ENCODE measurements at places on chromosomes 6 and 20.

DNA sequence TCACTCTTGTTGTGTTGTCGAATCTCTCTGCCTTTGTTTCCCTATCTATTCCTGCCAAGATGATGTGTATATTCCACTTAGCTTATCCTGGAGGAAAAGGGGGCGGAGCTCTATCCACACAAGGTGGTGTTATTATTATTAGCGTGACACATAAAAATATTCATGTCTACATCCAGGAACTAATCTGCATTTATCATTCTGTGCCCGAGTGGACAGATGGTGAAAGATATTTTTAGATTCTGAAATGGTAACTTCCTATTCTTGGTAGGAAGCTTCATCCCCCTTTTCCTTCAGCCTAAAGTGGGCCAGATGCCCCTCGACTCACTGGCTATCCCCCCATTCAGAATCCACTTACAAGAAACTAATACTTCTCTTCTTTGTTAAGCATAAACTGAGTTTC lies 2.0 kb downstream of the XKR7 start:
- DNase-seq = no peak

GRCh38 chr6:34529665-34530327 lies 26.3 kb downstream of the SPDEF start:
- no peak for DNase-seq

DNA sequence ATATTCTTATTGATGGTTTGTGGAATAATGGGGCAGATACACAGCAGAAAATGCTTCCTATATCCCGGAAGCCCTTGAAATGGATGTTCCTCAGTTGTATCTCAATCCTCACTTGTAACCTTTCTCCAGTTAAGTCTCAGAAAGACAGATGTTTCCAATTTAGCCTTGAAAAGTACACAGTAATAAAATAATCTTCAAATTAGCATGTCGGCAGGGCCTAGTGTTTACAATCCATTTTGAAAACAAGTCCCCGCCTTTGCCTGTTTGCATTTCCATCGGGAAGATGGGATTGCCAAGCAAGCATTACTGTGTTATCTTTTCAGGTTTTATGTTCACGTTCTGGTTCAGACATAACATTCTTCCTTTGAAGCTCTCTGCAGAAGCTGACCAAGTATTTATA lies 41.5 kb downstream of the SNRNP48 start:
- no peak for DNase-seq

- no peak for DNase-seq
Observed at GRCh38 chr6:170280689-170281045, 10.2 kb downstream of the DLL1 start.

- peak; percentile 59 for DNase-seq
Observed at GRCh38 chr6:41707565-41708200, 27.7 kb downstream of the TFEB start.

DNA sequence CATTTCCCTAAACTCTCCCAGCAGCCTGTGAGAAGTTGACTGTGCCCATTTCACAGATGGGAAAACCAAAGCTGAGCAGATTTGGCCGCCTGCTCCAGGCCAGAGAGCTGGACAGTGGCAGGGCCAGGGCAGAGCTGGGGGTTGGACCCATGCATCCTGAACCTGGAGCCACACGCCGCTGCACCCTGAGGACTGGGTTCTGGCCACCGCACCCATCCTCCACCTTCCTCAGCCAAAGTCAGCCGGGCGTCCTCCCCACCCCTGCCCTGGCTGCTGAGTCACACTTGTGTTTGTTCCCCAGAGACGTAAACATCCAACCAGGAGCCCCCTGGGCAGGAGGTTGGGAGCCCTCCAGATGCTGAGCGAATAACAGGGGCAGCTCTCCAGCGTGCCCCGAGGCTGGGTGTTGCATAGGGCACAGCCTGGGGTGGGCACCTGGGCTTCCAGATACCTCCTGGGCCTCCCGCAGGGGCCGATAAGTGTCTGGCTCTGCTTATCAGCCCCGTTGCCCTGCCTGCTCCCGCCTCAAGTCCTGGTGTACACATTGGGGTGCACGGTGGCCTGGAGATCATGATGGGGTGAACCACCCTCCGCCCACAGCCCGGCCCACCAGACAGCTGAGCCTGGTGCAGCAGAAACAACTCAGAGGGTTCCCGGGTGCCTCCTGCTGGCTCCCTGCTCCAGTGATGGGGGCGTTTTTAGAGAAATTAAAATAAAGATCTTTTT lies 23.8 kb downstream of the RBM38 start:
- no peak for DNase-seq

GRCh38 chr6:88266126-88266525 lies 100.0 kb upstream of the CNR1 start:
- DNase-seq = no peak

DNA sequence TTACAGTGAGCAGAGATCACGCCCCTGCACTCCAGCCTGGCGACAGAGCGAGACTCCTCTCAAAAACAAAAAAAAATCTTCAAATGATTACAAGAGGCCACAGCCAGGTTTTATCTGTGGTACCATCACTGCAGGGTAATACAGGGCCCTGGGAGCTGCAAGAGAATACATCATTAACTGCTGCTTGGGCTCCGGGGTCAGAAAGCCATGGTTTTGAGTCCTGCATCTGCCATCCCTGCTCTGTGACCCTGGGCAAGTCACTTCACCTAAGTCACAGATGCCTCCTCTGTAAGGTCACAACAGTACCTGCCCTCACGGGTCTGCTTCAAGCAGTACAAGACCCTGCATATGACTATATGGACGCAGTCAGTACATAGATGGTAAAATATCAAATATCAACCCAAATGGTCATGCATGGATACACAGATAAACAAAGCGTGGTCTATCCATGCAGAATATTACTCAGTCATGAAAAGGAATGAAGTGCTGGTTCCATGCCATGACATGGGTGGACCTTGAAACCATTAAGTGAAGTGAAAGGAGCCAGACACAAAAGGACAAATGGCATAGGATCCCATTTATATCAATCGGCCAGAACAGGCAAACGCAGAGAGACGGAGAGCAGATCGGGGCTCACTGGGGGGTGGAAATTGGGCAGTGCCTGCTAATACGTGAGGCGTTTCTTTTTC lies 83.6 kb downstream of the NFATC2 start:
- no peak for DNase-seq

DNA sequence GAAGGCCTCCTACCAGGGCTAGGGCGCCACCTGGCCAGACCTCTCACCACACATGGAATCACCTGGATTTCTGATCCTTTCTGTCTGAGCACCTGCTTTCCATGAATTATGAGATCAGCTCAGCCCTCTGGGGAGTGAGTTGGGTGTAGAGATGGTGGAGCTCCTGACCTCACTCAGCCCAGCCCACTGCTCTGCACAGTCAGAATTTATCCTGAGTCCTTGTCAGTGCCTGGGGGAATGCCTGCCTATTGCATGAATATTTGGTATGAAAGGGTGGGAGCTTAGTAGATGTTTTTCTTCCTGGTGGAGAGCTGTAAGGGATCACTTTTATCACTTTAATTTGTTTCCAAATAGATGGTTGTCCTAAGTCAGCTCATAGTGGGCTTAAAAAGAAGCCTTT lies 47.5 kb downstream of the DTD1 start:
- no peak for DNase-seq

DNA sequence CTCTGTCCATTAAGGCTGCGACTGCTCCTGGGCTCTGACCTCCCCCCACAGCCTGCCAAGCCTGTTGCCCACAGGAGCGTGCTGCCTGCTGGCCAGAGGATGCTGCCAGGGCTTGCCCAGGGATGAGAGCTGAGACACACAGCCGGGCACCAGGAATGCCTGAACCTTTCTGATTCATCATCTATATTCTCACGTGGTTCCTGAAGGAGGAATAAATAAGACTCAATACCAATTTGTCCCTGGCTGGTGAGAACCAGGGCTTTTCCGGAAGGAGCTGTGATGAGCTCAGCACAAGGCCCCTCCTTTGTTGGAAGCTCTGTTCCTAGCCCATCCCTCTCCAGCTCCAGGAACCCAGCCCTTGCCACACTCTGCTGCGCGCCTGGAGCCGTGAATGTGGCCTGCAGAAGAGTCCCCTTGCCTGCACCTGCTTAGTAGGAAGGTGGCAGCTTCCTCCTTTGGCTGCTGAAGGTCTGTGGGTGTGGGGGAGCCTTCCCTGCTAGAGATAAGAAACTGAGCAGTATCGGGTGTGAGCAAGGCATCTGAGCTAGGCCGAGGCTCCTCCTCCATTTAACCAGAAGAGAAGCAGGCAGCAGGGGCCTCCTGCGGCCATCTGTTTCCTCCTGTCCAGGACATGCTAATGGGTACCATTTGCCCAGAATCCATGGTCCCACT lies 37.9 kb downstream of the SYNDIG1 start:
- DNase-seq = no peak

All from CD4-positive, alpha-beta T cell treated with Interleukin-17A for 1 hour (primary cell).